ENCODE measurements at places on chromosomes 7 and 10.

GRCh38 chr7:120023494-120024167 is 249.3 kb upstream of the KCND2 start:
- no peak for DNase-seq

GRCh38 chr7:111439977-111440376 is 122.3 kb downstream of the IMMP2L start:
- no peak for DNase-seq

DNA sequence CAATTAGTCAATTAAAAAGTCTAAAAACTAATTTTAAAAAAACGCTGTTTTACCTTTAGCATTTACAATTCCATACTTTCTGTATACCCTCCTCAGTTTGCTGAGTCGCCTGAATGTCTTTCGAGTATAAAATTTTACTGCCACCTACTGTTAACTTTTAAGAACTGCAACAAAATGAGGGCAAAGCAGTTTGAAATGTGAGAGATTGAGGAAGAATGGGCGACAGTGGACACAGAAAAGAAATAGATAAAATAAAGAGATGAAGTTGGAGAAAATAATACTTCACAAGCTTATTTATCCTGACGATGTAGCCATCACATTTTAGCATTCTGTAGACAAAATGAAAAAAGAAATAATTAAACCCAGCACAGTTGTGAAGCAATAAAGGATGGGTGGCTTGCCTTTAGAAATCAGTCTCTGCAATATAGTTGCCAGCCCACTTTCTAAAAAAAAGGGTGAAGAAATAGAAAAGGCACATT is 110.8 kb upstream of the PTN start:
- DNase-seq, result no peak

- DNase-seq, result no peak
Observed at GRCh38 chr7:38321515-38321944, 48.1 kb upstream of the TARP start.

GRCh38 chr7:28490831-28491230 is 78.5 kb downstream of the CREB5 start:
- DNase-seq, result no peak

- no peak for DNase-seq
Observed at GRCh38 chr7:1447551-1448244, 11.6 kb downstream of the MICALL2 start.

- DNase-seq, result no peak
Observed at GRCh38 chr7:19352305-19352695, 207.1 kb upstream of the FERD3L start.

DNA sequence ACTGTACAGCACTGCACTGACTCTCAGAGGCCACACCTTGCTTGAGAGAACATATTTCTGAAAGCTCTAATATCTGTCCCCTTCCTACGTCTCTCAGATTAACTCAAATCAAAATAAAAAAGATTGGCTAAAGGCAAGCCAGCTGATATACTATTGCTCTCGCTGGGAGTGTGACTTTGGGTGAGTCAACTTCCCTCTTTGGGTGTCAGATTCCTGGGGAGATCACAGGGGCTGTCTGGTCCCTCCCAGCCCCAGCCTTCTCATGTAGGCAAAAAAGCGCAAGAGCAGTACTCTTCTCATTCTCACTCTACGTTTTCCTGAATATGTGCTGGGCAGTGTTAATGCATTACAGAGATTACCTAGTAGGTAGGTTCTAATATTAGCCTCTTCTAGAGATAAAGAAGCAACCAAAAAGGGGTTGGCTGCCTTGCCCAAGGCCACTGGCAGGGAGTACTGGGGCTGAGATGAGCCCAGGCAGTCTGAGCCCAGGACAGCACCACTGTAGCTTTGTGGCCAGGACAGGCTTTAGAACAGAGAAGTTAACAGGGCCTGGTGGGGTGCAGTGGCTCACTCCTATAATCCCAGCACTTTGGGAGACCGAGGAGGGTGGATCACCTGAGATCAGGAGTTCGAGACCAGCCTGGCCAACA is 9.1 kb upstream of the DENND2A start:
- DNase-seq, result no peak

- no peak for DNase-seq
Observed at GRCh38 chr7:100865938-100866728, 1.1 kb upstream of the TRIP6 start.

GRCh38 chr10:52952391-52953055 is 179.9 kb upstream of the MBL2 start:
- no peak for DNase-seq

- DNase-seq, result no peak
Observed at GRCh38 chr10:124544711-124545110, 83.1 kb downstream of the LHPP start.

DNA sequence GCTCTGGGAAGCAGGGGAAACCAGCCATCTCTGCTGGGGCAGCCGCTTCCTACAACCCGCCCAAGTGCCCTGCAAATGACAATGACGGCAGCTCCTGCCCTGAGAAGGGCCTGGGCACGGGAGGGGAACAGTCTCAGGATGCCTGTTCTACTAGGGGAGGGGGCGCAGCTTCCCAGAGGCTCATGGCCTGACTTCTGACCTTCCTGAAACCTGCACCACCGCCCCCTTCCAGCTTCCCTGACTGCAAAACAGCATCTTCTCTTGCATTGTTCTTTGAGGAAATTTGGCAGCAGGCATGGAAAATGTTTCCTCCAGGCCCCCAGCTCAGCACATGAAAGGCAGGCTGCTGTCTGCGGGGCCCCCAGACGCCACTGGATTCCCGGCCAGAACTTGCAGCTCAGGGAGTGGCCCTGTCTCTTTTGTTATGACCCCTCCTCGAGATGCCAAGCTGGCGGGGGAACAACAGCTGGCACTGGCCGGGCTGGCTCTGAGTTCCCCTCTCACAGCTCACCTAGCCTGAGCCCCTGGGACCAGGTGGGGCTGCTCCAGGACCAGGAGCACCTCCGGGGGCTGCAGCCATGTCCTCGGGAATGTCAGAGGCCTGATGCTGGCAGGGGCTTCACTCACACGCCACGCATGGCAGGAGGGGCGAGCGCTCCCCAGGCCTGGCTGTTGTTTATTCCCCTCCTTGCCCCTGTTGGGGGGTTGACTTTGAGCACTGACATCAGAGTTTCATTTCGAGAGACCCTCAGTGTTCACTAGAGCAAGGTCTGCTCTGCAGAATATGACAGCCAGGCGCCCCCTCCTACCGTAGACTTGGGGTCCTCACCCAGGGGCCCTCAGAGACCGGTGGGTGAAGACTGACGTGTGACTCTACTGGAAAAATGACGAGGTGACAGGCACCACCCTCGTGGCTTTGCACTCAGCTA is 62.7 kb downstream of the CALML3 start:
- DNase-seq, result no peak

DNA sequence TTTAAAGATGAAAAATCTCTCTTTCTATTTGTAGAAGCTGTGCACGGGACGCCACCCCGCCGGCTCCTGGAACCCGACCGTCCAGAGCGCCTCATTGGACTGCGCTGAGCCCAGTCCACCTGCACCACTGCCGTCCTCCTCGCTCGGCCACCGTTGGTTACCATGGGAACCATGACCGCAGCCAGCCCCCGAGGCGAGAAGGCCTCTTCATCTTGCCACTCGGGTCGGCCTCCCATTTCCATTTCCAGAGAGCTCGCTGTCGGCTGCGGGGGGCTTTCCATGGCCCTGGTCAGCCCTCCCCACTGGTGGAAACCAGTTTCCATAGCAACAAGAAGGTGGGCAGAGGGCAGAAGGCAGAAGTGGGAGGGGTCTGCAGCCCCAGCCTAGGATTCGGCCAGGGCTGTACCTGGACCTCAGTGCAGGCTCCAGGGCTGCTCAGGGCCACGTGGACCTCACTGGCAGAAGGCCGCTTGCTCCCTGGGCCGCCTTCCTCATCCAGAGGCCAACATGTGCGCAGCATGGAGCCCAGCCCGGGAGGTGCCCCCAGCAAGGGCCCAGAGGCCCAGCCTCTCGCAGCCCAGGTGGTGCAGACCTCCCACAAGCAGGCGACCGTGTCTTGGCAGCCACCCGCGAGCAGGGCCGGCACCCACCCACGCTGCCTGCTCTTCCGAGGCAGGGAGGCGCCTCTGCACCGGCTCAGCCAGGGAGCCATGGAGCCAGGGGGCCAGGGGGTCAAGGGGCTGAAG is 283.5 kb upstream of the PPP2R2D start:
- no peak for DNase-seq

Measured in activated CD8-positive, alpha-beta memory T cell treated with anti-CD3 and anti-CD28 coated beads for 4 hours (primary cell).